ENCODE measurements at places on chromosomes 5 and 9.

GRCh38 chr9:124296796-124297550 lies 39.2 kb downstream of the NEK6 start:
- no peak for DNase-seq

GRCh38 chr9:87609002-87609401 lies 111.3 kb downstream of the DAPK1 start:
- no peak for DNase-seq

DNA sequence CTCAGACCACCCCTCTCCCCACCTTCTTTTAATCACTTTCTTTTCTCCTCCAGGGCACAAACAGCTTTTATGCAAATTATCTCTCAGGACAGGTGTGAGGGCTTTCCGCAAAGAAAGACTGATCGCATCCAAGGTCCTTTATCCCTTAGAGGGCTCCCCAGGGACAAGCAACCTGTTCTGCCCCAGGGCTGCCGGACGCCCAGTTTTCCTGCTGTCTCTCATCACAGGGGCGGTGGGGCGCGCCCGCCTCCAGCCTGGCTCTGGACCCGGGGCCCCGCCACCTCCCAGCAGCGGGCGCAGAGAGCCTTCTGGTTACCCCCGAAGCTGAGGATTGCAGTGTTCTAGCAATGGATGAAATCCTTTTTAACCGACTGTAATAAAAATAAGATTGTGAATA lies 266.1 kb downstream of the CWC27 start:
- no peak for DNase-seq

- no peak for DNase-seq
These were observed 35.4 kb downstream of the DOCK8 start for GRCh38 chr9:250039-250438.
